DMS79 treated with DMSO at 0.1 percent for 48 hours (cell line): ENCODE measurements at places on chromosomes 7 and 10.

GRCh38 chr7:41694495-41694894, 8.4 kb downstream of the INHBA start:
- no peak for DNase-seq

DNA sequence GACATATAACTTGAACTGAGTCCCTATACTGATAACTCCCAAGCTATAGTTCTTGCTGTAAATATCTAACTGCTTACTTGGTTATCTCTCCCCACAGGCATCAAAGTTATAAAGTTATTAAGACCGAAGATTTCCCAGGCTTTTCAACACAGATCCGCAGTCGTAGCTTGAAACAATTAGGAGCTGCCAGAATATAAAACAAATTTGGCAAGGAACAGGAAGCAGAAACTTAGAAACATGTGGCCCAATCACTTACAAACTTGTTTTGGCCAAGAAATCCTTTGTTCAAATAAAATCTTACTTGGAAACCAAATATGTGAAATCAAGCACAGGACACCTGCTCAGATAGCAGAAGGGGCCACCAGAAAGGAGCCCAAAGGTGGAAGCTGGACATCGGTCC, 9.0 kb downstream of the SLC16A12 start:
- no peak for DNase-seq

- peak; percentile 84 for DNase-seq
Measured at GRCh38 chr7:158077151-158077840, 510.3 kb downstream of the PTPRN2 start.

DNA sequence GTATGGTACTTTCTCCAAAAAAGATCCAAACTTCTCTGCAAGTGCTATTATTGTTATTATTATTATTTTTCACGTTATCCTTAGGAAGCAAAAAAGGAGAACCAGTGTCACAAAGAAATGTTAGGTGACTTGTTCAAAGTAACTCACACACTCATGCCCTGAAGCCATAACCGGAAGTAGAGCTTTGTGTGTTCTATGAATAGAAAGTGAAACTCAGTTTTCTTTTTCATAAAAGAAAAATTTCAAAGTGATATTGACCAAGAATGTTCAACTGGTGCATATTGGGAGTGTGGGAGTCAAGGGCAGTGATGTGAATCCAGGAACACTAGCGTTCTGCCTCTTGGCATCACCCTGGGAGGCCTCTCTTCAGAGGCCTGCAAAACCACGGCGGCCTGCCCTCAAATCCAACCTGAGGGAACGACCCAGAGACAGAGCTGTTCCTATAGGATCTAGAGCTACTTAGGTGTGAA, 106.1 kb downstream of the PRKCQ start:
- no peak for DNase-seq

GRCh38 chr7:151461096-151461941, 21.4 kb upstream of the CRYGN start:
- no peak for DNase-seq
